GM04504 (cell line): ENCODE measurements at places on chromosomes 3 and 15.

GRCh38 chr3:111733856-111734255 is 125.2 kb upstream of the PHLDB2 start:
- no peak for DNase-seq

DNA sequence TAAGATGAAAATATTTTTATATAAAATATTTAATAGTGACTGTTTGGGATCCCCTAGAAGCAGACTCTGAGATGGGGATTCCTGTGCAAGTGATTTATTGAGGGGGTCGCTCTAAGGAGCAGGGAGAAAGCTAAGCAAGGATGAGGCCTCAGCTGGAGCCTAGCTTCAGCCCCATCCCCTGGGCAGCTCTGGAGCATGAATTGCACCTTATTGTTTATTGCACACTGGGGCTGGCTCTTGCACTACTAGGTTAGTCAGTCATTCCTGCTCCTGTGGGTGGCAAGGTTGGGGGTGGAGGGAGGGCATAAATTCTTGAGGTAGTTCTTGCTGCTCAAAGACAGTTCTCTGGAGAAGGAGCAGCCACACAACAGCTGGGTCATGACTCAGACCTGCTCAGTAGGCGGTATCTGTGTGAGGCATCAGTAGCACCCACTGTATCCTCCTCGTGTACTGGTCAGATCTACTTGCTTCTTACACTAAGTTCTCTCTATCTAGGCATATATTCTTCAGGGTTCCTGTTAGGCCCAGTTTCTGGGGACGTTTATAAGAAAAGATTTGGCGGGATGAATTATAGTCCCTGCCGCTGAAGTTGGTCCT is 27.2 kb upstream of the TNFSF10 start:
- DNase-seq = peak; percentile 60

DNA sequence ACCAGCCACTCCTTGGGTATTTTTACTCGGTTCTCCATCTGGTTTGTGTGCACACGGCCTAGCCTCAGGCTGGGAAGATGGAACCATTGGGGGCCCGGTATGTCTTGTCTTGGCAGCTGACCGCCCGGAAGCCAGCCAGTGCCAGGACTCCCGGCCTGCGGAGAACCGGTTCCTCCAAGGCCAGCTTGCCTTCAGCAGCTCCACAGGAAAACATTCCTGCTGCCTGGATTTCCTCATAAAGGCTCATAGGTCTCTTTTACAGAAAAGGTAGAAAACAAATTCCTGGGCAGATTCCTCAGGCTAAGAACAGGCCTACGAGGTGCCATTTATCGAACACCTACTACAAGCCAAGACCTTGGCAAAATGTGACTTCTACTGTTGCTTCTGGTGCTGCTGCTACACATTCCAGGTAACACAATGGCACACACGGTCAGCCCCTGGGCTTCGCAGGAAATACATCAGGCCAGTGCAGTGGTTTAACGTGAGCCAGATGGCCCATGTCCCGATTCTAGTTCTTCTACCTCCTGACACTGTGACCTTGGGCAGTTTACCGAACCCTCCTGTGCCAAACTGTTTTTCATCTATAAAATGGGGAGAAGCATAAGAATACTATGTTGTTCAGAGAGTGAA is 141.8 kb downstream of the OPA1 start:
- no peak for DNase-seq

DNA sequence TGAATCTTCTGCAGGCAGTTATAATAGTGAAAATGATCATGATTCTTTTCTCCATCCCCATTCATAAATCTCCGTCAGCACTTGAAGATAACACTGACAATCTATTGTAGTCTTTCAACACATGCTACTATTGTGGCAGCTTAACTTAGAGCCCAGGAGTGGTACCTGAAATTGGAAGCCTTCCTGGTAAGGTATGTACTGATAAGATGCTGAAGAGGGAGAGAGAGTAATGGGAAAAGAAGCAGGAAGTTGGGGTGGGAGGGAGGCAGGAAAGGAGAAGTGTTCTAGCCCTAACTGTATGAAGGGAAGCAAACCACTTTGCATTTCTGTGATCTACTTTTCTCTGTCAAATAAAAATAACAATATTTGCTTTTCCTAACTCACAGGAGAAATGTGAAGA is 197.4 kb upstream of the RORA start:
- DNase-seq = no peak

DNA sequence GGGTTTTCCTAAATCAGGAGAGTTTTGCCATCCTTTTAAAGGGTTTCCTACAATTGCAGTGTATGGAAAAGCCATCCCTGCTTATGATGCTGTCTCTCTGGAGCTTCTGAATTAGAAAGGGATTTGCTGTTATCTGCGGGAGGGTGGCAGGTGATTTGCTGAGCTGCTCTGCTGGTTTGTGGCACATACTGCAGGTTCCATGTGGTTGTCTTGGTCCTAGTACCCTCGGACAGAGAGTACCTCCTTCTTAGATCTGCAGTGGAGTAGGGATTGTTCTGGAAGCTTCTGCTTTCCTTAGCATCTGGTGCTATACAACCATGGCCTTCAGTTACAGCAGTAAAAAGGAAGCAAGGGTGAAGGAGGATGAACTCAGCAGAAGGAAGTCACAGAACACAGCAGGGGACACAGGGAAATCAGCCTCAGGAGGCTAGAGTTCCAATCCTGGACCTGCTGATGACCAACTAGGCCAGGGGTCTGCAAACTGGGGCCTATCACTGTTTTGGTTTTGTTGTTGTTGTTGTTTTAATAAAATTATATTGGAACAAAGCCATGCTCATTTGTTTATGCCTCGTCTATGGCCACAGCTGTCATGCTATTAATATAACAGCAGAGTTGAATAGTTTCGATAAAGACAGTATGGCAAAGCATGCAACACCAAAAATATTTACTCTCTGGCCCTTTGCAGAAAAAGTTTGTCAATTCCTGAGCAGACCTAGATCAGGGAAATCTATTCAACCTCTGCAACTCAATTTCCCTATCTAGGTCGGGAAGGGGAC is 39.5 kb downstream of the STARD5 start:
- no peak for DNase-seq

DNA sequence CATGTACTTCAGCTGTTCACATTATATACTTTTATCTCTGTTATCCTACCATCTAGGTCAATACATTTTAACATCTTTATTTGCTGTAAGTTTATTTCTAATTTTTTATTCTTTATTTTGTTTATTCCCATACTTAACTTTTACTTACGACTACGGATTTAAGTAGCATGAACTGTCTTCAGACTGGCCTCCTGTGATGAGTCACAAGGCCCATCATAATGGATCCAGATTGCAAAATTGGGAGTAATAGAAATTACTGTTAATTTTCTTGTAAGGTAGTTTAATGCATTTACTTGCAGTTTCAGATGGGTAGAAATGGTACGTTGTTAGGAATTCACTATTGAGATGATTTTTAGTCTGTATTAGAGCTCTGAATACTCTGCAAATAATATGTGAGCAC is 45.9 kb downstream of the PPARG start:
- DNase-seq = no peak

- DNase-seq = no peak
These were observed 27.2 kb downstream of the GRIP2 start for GRCh38 chr3:14512942-14513327.

DNA sequence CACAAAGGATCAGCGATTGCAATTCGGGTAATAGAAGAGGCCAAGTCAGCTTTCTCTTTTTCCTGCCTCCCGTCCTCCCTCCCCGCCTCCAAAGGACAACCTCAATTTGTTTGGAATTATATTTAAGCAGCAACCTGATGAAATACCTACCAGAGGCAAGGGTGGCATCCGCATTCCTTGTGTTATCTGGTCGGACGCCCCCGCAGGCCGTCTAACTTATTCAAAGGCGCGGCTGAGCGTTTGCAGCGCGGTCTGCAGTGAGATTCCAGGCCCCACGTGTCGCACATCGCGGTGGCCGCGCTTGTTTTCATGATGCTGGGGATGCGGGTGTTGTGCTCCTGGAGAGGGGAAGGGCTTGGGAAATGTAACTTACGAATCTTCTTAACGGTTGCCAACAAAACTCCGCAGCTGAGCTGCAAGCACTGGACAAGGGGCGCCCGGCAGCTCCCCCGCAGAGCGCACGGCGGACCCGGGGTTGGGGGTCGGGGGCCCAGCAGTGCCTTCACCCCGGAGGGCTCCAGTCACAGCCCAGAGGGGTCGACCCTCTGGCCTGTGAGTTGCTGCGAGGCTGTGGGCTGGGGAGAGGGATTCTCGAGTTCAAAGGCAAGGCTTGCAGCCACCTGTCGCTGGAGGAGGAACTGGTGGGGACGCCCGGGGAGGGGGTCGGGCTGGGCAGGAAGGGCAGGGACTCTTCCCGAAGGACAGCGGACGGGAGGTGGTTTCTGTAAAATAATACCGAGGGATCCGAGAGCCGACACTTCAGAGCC is 20.5 kb upstream of the RGMA start:
- DNase-seq = no peak

- no peak for DNase-seq
These were observed 62.1 kb downstream of the NR2F2 start for GRCh38 chr15:96392380-96393208.

GRCh38 chr15:70530503-70530902 is 232.9 kb downstream of the UACA start:
- no peak for DNase-seq

DNA sequence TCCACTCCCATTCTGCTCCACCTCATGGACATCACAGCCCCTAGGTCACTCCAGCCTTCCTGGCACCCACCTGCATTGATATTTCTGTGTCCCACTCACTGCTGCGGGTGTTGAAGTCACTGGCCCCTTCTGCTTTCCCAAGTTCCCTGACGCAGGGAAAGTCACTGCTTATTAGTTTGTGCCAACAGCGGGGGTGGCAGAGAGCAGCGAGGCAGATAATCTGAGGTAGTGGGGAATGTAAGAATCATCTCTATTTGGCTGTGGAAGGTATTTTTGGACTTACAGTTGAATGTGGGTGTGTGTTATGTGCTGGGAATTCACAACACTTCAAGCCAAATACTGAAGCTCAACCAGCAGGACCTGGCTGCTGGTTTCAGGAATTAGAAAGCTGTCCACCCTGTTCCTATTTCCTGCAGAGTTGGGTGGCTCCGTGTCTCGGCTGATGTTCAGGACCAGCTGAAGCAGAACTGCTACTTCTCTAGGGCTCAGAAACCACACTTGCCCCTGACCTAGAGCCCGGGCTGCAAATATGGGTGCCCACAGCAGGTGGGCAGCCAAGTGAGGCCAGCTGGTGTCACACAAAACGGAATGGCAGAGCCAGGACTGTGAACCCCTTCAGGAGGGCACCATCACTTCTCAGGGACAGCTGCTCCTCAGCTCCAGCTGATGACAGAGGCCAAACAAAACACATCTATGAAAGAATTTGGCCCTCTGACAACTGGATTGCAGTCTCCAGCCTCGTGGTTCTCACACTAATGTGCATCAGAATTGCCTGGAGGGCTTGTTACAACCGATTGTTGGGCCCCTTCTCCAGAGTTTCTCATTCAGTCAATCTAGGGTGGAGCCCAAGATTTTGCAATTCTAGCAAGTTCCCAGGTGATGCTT is 57.7 kb downstream of the SEMA5B start:
- DNase-seq = peak; percentile 19

GRCh38 chr3:23600167-23600871 is 205.4 kb upstream of the UBE2E1 start:
- DNase-seq = peak; percentile 38

GRCh38 chr3:147404000-147404799 is 2.1 kb downstream of the ZIC4 start:
- no peak for DNase-seq

DNA sequence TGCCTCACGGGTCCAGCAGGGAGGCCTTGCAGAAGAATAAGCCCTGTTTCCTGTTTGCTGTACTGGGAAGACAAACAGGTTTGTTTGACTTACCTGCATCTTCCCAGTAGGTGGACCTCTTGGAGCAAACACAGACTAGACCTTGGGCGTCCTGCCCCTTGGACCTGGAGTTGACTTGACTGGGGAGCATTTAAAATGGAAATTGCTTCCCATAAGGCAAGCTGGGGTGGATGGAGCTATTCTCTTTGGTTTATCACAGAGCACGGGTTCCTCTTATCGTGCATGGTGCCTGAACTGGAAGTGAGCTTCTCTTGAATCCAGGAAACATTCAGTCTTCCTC is 151.4 kb downstream of the RPLP1 start:
- no peak for DNase-seq

DNA sequence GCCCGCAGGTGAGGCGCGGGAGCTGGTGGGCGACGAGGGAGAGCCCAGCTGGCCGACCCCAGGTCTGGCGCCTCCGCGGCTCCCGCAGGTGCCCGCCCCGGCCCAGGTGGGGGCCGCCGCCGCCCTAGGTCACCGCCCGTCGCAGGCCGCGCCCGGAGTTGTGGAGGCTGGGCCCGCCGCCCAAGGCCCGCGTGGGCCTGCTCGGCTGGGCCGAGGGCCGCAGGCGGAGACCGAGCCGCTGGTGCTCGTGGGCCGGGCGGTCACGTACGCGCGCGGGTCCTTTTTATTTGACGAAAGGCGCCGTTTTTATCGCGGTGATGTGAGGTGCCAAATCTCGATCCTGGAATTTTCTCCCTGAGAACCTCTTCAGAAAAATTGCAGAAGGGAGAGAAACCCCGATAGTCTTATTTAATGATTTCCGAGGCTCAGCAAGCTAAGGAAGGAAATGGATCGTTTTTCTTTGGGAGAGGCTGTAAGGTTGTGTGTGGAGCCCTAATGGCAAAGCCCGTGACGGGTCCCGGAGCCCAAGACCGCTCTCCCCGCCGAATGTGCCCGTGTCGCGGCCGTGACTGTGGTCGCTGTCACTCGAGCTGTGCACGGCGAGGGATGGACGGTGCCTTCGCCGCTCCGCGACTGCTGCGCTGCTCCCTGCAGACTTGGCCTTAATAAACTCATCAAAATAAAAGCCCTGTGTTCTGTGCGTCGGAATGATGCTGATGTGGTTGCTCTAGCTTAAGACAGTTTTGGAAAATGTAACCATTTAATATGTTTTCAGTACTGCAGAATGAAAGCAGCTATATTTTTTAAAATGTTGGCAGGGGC is 612 bp downstream of the APPL1 start:
- DNase-seq = no peak

GRCh38 chr3:9402410-9403228 is 5.2 kb downstream of the SETD5 start:
- DNase-seq = no peak

GRCh38 chr3:171526869-171527268 is 66.7 kb upstream of the TNIK start:
- peak; percentile 36 for DNase-seq

DNA sequence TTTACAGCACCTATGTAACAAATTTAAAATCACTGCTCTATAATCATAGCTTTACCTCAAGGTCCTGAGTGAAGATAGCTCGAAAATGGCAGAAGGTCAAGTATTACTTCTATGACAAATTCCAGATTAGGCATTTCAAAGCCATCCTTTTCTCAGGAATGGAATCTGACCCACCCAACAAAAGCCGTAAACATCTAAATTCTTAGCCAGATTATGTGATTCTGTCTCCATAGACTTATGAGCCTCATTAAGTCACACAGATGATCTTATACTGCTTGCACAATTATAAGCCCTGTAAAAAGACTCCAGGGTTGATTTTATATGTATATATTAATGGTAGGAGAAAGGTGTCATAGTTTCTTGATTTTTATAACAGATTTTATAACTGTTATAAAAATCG is 56.9 kb downstream of the CEP152 start:
- peak; percentile 17 for DNase-seq

DNA sequence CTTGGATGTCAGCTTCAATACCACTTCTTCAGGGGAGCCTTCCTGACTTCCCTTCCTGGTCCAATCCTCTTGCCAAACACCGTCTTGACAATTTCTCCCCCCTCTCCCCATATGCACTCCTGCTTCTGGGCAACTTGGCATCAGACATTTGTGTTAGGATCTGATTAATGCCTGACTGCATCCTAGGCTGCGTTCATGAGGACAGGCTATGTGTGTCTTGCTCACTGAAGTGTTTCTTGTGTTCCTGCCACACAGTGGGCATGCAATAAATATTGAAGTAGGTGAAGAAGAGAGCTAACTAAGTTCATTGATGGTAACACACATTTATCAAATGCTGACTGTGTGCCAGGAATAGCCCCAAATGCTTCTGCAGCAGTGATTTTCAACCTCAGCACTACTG is 36.4 kb upstream of the WNT5A start:
- DNase-seq = no peak
